HuH-7.5 (cell line): ENCODE measurements at places on chromosomes 6 and 20.

GRCh38 chr6:156791320-156791850, 14.2 kb downstream of the ARID1B start:
- DNase-seq: no peak

DNA sequence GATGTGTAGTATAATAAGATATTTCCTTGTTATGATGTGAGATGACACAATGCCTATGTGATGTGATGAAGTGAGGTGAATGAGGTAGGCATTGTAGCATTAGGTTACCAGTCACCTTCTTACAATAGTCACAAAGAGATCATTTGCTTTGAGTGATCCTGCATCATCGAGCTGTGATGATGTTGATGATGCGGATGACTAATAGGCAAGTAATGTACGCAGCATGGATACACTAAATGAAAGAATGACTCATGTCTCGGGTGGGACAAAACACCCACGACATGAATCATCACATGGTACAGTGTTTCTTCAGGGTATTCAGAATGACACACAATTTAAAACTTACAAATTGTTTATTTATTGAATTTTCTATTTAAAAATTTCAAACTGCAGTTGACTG, 806.3 kb upstream of the GJE1 start:
- no peak for DNase-seq

- no peak for DNase-seq
These were observed 1.2 kb downstream of the FUT9 start for GRCh38 chr6:96017070-96017359.

DNA sequence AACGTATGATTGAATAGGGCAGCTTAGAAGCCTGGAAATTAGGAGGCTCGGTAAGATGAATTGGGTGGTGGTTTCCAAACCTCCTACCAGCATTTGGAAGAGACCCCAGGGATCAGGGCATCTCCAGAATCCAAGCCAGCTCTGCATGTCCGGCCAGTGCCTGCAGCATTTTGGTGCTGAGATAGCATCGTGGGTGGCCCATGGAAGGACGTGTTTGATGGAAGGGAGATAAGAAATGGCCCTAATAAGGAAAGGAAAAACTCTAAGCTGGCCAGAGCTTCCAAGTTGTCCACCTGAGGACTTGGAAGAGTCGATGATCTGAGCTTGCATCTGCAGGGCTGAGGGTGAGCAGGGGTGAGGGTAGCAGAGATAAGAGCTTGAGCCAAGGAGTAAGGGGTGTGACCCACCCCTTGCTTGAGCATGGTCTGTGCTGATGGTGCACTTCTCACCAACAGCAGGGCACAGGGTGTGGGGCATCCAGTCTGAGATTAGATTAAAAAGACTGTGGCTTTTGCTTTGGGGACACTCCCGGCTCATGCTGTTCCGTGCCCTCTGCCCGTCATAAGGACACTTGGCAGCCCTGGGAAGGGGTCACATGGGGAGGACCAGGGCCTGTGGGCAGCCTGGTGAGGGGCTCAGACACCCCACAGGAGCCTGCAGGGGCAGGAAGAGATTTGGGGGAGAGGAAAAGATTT, 213.2 kb downstream of the ERMARD start:
- no peak for DNase-seq

- no peak for DNase-seq
These were observed 283.7 kb upstream of the SOX4 start for GRCh38 chr6:21309807-21310221.

GRCh38 chr20:63223121-63223825, 7.3 kb upstream of the YTHDF1 start:
- DNase-seq: peak; percentile 67

DNA sequence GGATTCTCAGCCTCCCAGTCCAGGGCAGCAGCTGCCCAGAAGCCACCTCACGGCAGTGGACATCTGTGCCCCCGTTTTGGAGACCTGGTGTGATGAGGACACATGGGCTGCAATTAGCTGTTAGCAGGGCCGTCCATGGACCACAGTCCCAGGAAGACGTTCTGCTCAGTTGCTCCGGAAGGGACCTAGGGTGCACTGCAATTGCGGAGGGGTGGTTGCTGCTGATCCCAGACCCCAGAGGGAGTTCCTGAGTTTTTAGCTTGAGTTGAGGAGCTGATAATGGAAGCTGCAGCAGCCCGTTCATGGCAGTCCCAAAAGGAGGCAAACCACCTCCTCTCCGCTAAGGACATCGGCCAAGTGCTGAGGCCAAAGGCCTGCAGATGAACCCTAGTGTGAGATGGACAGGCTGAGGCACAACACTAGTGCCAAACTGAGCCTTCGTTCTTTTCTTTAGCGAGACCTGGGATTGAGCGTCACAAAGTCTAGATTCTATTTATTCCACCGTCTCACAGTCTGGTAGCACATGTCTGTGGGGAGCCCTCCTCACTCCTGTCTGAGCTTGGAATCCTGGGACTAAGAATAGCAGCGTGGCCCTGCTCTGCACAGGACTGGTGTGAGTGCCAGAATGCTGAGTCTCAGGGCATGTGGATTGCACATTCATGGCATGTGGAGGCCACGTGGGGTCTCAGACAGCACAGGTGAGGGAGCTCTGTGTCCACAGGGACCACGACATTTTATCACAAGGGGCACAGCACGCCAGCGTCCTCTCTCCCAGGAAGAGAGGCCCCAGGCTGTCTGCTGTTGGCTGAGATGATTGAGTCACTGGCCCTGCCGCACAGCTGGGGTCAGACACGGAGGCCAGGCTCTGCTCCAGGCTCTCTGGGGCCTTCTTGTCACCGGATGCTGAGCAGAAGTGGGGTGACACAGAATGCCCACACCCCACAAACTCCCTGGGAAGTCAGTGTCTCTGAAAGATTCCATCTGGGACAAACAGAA, 113.4 kb downstream of the PSMB1 start:
- DNase-seq: no peak

- no peak for DNase-seq
These were observed 38.0 kb downstream of the CDYL start for GRCh38 chr6:4814212-4814611.

- no peak for DNase-seq
These were observed 120.0 kb upstream of the GGTLC1 start for GRCh38 chr20:24108581-24108980.

DNA sequence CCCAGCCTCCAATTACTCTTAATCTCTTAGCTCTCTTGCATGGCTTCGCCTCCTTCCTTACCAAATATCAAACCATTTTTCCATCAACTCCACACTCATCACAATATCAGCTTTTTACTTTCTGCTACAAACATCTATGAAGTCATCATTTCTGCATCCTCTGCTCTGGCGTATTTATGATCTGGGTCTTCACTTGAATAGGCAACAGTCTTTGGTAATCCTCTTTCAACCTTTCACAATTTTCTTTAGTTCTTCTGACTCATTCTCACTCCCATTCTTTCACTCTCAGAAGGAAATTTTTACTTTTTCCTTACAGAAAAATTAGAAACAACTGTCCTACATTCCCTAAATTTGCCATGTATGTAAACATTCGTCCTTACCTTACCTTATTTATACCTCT, 522.4 kb downstream of the HDGFL1 start:
- DNase-seq: no peak
